Fibroblast of skin of back (primary cell): ENCODE measurements at places on chromosomes 6 and 20.

DNA sequence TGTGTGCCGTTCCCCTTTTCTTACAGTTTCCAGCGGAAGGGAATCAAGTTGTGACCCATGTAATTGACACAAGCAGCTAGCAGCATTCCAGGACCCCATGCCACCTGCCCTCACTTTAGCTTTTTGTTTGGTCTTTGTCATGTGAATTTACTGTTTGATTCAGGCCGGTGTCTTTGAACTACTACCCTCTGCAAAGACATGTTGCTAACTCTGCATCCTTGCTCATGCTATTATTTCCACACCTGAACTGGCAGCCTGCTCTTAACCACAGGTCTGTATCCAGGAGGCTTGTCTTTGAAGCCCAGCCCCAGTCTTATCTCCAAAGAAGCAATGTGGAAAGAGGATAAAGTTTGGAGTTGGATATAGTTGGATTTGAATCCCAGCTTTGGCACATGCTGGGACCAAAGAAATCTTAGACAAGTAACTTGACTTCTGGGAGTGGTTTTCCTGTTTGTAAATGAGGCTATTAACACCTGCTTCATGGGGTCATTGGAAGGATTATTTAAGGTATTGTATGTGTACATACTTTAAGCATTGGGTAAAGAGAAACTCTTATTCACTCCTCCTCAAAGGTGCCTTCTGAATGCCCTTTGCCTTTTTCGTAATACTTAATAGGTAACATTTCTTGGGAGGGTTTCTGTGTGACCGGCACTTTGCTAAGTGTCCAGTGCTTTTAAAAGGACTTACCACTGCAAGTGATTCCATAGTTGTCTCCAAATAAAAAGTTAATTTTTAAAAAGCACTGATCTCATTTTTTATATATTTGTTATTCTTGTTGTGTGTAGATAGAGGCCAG, 52.4 kb downstream of the RALY start:
- DNase-seq: no peak

GRCh38 chr6:6455272-6455671, 133.2 kb upstream of the LY86 start:
- no peak for DNase-seq

- DNase-seq: no peak
These were observed 159.7 kb downstream of the BTBD9 start for GRCh38 chr6:38480036-38480435.

DNA sequence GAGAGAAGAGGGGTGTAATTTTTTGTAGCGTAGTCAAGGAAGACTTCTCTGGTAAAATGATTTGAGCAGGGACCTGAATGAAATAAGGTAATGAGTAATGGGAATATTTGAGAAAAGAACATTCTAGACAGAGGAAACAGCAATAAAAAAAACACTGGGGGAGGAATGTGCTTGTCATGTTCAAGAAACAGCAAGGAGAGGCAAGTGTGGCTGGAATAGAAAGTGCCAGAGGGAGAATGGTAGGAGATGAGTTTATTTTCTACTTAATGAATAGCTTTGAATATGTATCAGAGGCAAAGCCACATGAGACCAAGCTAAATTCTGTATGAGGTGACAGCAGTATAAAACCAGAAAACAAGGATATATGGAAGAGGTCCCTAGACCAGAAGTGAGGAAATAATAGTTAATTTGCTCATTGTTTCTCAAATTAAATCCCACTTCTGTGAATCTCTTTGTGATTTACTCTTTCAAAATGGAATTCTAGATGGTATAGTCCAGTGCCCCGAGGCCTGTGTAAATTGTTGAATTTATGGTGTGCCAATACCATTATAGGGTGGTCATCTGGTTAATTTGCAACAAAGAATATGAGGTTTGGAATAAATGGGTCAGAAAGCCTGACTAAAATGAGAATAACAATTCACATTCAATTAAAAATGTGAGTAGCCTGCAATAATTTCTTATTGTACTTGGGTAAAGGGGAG, 170.2 kb downstream of the CDKAL1 start:
- peak; percentile 2 for DNase-seq

- DNase-seq: no peak
These were observed 123.4 kb upstream of the HDGFL1 start for GRCh38 chr6:22445946-22446345.

GRCh38 chr6:130681028-130681427, 146.2 kb upstream of the SMLR1 start:
- peak; percentile 61 for DNase-seq

DNA sequence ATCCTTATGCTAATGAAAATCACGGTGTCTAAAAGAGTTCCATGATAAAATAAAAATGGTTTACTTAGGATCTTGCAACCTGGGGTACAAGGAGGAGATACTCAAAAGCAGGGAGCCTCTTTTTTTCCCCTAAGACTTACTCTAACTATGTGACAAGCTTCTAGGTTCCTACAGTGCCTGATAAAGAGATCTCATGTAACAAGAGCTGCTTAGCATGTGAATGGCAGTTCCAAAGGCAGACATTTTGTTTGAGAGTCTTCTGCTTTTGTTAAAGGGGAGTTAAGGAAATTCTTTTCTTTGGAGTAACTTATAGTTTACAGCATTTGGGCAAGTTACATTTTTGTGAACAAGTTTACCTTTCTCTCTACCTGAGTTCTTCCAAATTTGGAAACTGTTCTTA, 945.8 kb upstream of the ADGRB3 start:
- no peak for DNase-seq

GRCh38 chr20:51930775-51931174, 128.5 kb upstream of the SALL4 start:
- peak; percentile 88 for DNase-seq

GRCh38 chr20:63121749-63122405, 94.1 kb downstream of the YTHDF1 start:
- DNase-seq: no peak

DNA sequence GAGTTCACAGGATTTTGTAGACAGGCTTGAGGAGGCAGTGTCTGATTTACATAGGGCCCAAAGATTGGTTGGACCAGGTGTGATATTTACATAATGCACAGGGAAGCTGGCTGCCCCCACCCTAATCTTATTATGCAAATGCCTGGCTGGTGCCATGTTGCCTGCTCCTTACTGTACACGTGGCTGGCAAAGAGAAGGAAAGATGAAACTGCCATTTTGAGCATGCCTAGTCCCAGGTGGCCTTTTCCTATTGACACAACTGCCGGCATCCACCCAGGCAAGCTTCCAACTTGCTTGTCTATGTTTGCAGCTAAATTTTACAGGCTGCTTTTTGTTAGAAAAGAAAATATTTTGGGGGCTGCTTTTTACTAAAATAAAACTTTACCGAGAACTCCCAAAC, 174.6 kb downstream of the LMBRD1 start:
- no peak for DNase-seq

DNA sequence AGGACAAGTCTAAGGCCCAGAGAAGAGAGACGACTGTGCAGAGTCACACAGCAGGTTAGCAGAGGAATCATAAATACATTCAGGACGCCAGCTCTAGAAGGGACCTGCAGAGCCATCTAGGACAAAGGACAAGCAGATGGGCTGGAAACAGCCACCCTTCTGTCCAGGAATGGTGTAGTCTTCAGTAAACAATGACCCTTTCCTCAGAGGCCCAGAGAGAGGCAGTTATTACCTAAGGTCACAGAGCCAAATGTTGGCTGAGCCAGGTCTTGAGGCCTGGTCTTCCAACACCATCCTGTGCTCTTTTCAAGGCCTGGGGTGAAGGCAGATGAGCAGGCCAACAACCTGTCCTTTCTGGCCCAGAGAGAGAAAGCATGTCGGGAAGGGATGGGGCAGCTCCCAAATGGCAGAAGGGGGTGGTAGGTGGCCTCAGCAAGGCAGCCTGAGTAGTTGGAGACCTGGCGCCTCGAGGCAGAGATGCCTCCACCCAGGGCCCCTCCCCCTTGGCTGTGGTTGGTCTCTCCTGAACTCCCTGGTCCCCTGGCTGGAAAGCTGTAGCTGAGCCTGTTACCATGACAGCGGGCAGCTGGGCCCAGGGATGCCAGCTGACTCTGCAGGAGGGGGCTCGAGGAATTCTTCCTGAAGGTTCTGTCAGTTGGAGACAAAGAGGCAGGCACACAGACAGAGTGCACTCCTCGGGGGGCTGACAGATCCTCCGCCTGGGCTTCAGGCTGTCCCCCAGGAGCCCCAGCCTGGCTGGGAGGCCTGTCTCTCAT, 24.8 kb downstream of the EPB41L1 start:
- DNase-seq: no peak
